ENCODE measurements at places on chromosomes 3 and 15. TPM values are rescaled to one million over a fixed set of nuclear protein-coding genes. Genes with fewer than 3 reads are reported as not detected.

DNA sequence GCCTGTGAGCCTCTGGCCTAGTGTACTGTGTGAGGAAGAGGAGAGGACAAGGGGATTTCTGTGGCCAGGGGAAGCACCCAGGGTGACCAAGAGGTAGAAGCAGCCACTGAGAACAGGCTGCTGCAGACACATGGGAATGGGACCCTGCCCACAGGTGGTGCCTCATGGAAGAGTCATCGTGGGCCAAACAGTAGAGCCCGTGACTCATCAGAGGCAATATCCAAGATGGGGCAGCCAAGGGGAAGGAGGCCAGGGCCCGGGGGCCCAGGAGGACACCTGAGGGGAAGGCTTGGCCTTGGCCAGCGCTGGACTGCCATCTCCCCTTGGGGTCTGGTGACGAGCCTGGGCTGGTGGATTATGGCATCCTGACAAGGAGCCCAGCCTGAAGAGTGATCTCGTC lies 275.0 kb upstream of the LYSMD4 start:
- H3K4me1 ChIP-seq = no peaks in the 10 kb centered on the region
- H3K27ac ChIP-seq = no peak overlapping the region
- no peak overlapping the region for H3K4me3 ChIP-seq
- H3K27me3 ChIP-seq = no peaks in the 10 kb centered on the region
- no peak for DNase-seq

The LRRC2 gene
- 1.0 TPM for total RNA-seq

The ERICH6 gene
- not detected for total RNA-seq

DNA sequence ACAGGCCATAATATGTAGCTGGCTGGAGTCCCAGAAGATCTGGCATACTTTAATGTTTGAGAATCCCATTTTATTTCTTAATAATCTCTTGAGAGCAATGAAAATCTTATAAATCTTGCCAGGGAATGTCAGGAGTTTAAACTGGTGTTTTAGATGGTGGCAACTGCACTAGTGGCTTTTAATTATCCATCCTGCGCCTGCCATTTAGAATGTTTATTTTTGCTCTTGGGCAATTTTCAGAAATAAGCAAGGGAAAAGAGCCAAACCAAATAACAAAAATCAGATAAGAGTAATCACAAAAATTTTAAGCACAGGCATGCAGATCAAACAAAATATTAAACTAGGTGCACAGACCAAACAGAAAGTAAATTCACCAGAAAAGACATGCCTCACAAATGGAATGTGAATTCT lies 41.9 kb upstream of the UBP1 start:
- no peaks in the 10 kb centered on the region for H3K36me3 ChIP-seq
- no peak for DNase-seq
- H3K27me3 ChIP-seq = no peaks in the 10 kb centered on the region
- no peaks in the 10 kb centered on the region for H3K4me1 ChIP-seq
- no peak overlapping the region for H3K4me3 ChIP-seq

DNA sequence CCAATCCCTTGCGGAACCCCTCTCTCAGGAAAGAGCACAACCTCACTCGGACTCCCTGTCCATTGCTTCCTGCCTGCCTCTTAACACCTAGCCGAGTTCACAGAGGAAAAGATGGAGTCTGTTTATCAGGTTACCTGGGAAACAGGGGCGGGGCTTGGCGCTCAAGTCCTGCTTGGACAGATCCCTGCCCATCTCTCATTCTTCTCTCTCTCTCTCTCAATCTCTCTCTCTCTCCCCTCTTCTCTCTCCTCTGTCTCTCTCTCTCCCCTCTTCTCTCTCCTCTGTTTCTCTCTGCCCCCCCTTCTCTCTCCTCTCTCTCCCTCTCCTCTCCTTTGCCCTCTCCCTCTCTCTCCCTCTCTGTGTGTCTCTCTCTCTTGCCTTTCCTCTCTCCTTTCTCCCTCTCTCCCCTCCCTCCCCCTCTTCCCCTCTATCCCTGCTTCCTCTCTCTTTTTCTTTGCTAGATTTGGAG lies at the start of gene EFHB:
Gene EFHB, minus strand, starts transcription at position 120 of the 469 bp plus-strand sequence. CDS start 199 bp downstream, outside the sequence.
- no peaks in the 10 kb centered on the region for H3K36me3 ChIP-seq
- no peak within 1 kb of the TSS for H3K27ac ChIP-seq
- no peak within 1 kb of the TSS for H3K4me3 ChIP-seq
- H3K27me3 ChIP-seq = no peaks in the 10 kb centered on the region
- DNase-seq = no peak
- no peaks in the 10 kb centered on the region for H3K4me1 ChIP-seq

The CYP8B1 gene
- total RNA-seq = not detected

- H3K27me3 ChIP-seq = no peaks in the 10 kb centered on the region
- no peaks in the 10 kb centered on the region for H3K4me1 ChIP-seq
- no peaks in the 10 kb centered on the region for H3K36me3 ChIP-seq
- no peak overlapping the region for H3K27ac ChIP-seq
- no peak overlapping the region for H3K4me3 ChIP-seq
Observed at GRCh38 chr3:104596054-104596453, 770.7 kb upstream of the ALCAM start.

DNA sequence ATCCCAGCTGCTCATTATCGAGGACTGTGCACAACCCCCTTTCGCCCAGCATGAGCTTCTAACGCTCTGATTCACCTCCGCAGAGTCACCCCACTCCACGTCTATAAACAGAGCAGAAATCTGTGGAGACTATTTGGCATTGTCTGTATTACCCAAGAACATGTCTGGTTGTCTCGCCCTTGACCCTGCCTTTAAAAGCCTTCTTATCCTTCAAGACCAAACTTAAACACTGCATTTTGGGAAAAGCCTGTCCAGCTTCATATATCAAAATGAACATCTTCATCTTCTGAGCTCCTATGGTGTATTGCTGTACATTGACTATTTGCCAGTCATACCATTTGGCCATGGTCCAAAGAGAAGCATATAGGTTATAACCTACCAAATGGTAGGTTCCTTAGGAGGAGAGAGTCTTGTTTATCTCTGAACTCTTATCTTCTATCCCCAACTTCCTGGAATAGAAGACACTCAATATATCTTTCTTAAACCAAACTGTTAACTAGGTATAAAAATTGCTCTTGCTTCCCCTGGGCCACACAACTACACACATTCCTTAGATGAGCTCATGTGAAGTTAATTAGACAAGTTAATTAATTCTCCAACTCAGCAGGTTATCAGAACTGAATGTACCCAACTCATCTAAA lies 90.1 kb downstream of the FBN1 start:
- no peak for DNase-seq
- no peaks in the 10 kb centered on the region for H3K4me1 ChIP-seq
- H3K27ac ChIP-seq = no peak overlapping the region
- no peaks in the 10 kb centered on the region for H3K36me3 ChIP-seq
- no peak overlapping the region for H3K4me3 ChIP-seq
- no peaks in the 10 kb centered on the region for H3K27me3 ChIP-seq

The SNTN gene
- total RNA-seq = not detected

DNA sequence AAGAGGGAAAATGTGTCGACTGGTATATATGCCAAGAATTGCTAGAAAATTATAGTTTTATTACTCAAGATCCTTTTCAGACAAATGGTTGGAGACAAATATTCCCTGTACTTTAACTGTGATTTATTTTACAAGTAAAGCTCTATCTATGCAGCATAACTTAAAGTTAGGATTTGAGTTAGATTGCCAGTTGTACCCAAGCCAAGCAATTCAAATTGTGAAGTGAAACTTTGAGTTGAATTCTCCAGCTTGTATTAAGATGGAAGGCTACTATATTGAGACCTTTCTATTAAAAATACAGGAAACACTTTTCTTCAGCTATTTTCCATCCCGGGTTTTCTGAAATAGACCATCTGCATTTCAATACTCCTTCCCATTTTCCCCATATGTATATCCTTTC lies 333.1 kb upstream of the RBMS3 start:
- DNase-seq = no peak
- H3K4me1 ChIP-seq = no peaks in the 10 kb centered on the region
- no peak overlapping the region for H3K27ac ChIP-seq
- no peaks in the 10 kb centered on the region for H3K36me3 ChIP-seq
- no peaks in the 10 kb centered on the region for H3K27me3 ChIP-seq

The FEZF2 gene
- total RNA-seq = not detected

- DNase-seq = no peak
- H3K36me3 ChIP-seq = no peaks in the 10 kb centered on the region
- no peaks in the 10 kb centered on the region for H3K4me1 ChIP-seq
Observed at GRCh38 chr15:86571873-86572272, 492.2 kb downstream of the AGBL1 start.

GRCh38 chr3:165729756-165730155 lies 107.5 kb downstream of the BCHE start:
- no peaks in the 10 kb centered on the region for H3K27me3 ChIP-seq
- H3K4me3 ChIP-seq = no peak overlapping the region
- H3K4me1 ChIP-seq = no peaks in the 10 kb centered on the region
- no peaks in the 10 kb centered on the region for H3K36me3 ChIP-seq
- DNase-seq = no peak

DNA sequence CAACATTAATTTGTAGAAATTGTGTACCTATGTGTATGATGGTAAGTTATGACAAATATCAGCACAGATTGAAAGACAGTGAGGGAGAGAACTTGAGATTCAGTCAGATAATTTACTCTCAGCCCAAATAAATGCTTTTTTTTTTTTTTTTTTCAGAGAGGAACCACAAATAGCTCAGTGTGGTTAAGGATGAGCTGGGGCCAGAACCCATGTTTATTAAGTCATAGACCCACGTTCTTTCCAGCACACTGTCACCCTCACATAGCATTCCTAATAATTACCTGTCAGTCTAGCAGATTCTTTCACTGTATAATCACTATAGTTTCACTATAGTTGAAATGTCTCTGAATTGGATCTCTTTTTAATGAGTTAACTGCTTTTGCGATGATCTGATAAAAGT lies 246.1 kb downstream of the ZIC1 start:
- DNase-seq = no peak
- no peak overlapping the region for H3K4me3 ChIP-seq
- H3K4me1 ChIP-seq = no peaks in the 10 kb centered on the region
- H3K27me3 ChIP-seq = no peaks in the 10 kb centered on the region
- no peaks in the 10 kb centered on the region for H3K36me3 ChIP-seq

The CEMIP gene
- total RNA-seq = 0.17 TPM

DNA sequence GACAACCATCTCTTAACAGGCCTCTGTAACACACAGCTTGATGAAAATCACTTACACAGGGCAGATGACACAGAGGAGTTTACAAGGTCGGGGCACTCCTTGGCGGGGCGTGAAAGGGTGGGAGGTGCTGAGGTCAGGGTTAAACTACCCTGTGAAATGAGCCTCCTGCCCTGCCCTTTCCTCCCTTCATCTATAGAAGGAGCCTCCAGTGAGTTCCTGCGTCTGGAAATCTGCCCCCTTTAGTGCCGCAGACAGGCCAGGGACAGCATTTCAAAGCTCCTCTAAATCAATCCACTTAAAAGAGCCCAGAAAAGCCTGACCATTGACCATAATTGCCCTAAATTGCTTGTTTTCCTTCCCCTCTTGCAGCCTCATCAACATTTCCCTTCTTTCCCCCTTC lies 1.9 kb downstream of the ROBO1 start:
- no peak overlapping the region for H3K27ac ChIP-seq
- DNase-seq = no peak
- H3K27me3 ChIP-seq = no peaks in the 10 kb centered on the region
- no peaks in the 10 kb centered on the region for H3K36me3 ChIP-seq

The AVEN gene
- 7.1 TPM for total RNA-seq

GRCh38 chr3:159882790-159883779 lies 105.5 kb upstream of the IL12A start:
- H3K4me1 ChIP-seq = no peaks in the 10 kb centered on the region
- DNase-seq = no peak
- no peaks in the 10 kb centered on the region for H3K36me3 ChIP-seq
- H3K27ac ChIP-seq = no peak overlapping the region
- no peak overlapping the region for H3K4me3 ChIP-seq
- no peaks in the 10 kb centered on the region for H3K27me3 ChIP-seq

DNA sequence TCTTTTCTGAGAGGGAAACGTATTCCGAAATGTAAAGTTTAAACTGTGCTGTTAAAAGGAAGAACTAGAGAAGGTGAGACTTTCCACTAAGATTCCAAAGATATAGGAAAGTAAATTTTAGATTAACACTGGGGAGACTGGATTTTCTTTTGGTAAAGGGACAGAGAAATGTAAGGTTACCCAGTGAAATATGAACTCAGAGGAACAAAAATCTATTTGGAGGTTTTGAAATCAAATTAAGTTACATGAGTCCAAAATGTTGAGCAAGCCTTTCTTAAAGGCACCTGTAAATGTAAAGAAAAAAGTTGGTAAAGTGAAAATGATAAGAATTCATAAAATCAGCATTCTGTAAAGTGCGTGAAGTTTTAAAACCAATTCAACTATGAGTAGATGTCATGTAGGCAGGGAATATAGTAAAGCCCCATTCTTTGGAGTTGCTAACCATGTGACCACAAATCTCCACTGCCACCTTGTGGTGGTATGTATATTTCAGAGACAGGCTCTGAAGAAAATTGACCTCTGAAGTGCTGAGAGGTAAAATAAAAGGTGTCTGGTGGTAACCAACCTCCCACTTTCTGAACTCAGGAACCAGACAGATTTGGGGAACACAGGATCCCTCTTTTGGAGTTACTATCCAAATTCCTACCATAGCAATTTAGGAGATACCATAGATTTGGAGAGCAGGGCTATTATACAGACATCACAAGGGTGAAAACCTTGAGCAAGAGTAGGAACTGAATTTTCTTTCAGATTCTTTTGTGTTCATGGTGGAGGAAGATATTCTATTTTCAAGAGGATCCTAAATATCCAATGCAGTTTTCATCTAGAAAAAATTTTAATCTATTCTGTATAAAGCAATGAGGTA lies 215.3 kb downstream of the ROBO2 start:
- H3K4me1 ChIP-seq = no peaks in the 10 kb centered on the region
- DNase-seq = no peak
- H3K27me3 ChIP-seq = no peaks in the 10 kb centered on the region
- no peak overlapping the region for H3K4me3 ChIP-seq
- H3K36me3 ChIP-seq = no peaks in the 10 kb centered on the region
- H3K27ac ChIP-seq = no peak overlapping the region

- H3K4me1 ChIP-seq = no peaks in the 10 kb centered on the region
- H3K27ac ChIP-seq = no peak overlapping the region
- DNase-seq = no peak
- no peak overlapping the region for H3K4me3 ChIP-seq
- no peaks in the 10 kb centered on the region for H3K36me3 ChIP-seq
- H3K27me3 ChIP-seq = no peaks in the 10 kb centered on the region
Observed at GRCh38 chr3:183958775-183959174, 58.9 kb downstream of the ABCC5 start.

The TRH gene
- total RNA-seq = not detected

The FOXB1 gene
- not detected for total RNA-seq

GRCh38 chr15:35871282-35871681 lies 325.3 kb upstream of the DPH6 start:
- no peaks in the 10 kb centered on the region for H3K4me1 ChIP-seq
- H3K4me3 ChIP-seq = no peak overlapping the region
- H3K27ac ChIP-seq = no peak overlapping the region
- H3K36me3 ChIP-seq = no peaks in the 10 kb centered on the region

GRCh38 chr15:35043373-35044095 lies 41.6 kb downstream of the NANOGP8 start:
- H3K27ac ChIP-seq = no peak overlapping the region
- H3K36me3 ChIP-seq = no peaks in the 10 kb centered on the region
- no peaks in the 10 kb centered on the region for H3K27me3 ChIP-seq
- no peaks in the 10 kb centered on the region for H3K4me1 ChIP-seq

The CIDEC gene
- not detected for total RNA-seq

- no peak for DNase-seq
- H3K36me3 ChIP-seq = no peaks in the 10 kb centered on the region
- no peaks in the 10 kb centered on the region for H3K27me3 ChIP-seq
- H3K27ac ChIP-seq = no peak overlapping the region
- no peak overlapping the region for H3K4me3 ChIP-seq
Observed at GRCh38 chr3:112860898-112861297, 14.2 kb upstream of the CD200R1L start.

The WDR93 gene
- total RNA-seq = not detected

GRCh38 chr3:44039006-44039405 lies 202.7 kb upstream of the TOPAZ1 start:
- H3K4me1 ChIP-seq = no peaks in the 10 kb centered on the region
- H3K36me3 ChIP-seq = no peaks in the 10 kb centered on the region
- no peak for DNase-seq
- H3K27me3 ChIP-seq = no peaks in the 10 kb centered on the region
- no peak overlapping the region for H3K4me3 ChIP-seq
